ENCODE measurements at places on chromosomes 6 and 20.

DNA sequence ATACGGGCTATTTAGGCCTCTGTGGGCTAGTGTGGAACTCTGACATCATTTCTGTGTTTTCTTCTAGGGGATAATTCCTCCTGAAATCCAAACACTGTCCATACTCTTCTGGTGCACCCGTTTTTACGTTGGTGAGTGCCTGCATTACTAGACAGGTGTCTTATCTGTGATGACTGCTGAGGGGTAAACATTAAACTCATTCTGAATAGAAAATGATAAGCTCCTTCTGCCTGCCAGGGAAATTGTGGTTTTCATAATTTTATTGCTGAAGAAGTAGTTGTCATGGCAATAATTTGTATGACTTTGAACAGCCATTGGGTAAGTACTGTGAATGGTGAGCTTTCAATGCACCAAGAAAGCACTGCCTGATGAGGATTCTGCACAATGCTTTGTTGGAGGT is 705.6 kb downstream of the UTRN start:
- no peak for DNase-seq

DNA sequence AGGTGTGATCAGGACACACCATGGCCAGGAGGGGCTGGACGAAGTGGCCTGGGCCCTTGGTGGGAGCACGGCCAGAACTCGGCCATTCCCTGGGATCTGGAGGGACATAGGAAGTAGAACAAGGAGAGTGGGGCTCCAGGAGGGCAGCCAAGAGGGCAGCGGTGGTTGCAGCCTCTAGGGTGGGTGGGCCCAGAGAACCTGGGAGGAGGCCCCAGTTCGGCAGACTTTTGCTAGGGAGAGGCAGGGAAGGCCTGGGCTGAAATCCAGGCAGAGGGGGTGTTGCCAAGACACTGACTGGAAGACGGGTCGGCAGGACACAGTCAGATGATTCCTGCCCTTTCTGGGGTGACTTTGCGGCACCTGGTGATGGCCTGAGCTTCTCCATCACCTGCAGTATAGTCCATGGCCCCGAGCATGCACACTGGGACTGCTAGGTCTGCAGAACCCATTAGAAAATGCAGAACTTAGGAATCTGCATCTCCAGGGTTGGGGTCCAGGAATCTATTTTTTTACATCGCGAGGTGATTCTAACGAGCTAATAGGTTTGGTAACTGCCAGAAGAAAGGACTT is 224.8 kb downstream of the SYNDIG1 start:
- DNase-seq: no peak

DNA sequence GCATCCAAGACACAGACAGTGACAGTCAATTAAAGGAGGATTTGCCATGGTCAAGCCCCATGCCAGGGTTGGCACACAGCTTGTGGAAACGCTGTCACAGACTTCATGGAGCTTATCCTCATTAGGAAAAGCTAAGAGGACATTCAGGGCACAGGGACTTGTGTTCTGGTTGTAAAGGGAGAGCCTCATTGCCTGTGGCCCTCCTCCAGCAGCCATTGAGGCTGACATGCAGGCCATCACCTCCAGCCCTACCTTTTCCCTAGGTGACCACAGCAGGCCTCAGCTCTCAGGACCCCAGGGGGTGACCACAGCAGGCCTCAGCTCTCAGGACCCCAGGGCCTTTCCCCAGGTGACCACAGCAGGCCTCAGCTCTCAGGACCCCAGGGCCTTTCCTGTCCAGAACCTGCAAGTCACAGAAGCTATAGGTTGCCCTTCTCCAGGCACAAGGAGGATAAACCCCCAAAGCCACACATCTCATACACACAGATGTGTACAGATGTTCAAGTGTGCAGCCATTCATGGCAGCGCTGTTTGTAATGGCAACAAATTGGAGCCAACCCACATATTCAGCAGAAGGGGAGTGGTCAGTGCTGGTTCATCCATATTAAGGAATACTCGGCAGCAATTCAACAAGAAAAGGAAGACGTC is 26.1 kb downstream of the DUSP22 start:
- no peak for DNase-seq

GRCh38 chr6:33686225-33686924 is 25.1 kb downstream of the UQCC2 start:
- no peak for DNase-seq

DNA sequence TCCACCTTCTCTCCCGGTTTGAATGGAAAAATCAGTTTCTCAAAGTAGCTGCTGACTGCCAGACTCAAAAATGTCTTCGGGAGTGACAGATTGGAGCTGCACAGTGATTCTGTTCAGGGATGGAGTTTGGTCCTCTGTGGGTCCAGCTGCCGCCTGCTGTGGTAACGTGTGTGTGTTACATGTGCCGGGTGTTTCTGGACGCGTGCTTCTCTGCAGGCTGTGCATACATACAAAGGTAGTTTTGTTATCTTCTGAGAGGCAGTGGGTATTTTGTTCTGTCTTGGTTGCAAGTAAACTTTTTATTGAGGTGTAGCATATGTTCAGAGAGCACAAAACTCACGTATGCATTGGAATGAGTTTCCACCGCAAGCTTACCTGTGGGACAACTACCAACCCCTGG is 41.3 kb upstream of the NAA20 start:
- DNase-seq: no peak

Data from stimulated activated naive CD4-positive, alpha-beta T cell (primary cell).